ENCODE measurements at places on chromosomes 5 and 9. TPM values are rescaled to one million over a fixed set of nuclear protein-coding genes. Genes with fewer than 3 reads are reported as not detected.

SLC1A1 gene
- 44.0 TPM for polyA plus RNA-seq

PCDHGA7 gene
- polyA plus RNA-seq: 0.32 TPM

HTR1A gene
- polyA plus RNA-seq: not detected

- DNase-seq: no peak
- no peaks in the 10 kb centered on the region for H3K36me3 ChIP-seq
- no peak overlapping the region for H3K4me3 ChIP-seq
Observed at GRCh38 chr9:120612218-120612617, 32.3 kb upstream of the CDK5RAP2 start.

DNA sequence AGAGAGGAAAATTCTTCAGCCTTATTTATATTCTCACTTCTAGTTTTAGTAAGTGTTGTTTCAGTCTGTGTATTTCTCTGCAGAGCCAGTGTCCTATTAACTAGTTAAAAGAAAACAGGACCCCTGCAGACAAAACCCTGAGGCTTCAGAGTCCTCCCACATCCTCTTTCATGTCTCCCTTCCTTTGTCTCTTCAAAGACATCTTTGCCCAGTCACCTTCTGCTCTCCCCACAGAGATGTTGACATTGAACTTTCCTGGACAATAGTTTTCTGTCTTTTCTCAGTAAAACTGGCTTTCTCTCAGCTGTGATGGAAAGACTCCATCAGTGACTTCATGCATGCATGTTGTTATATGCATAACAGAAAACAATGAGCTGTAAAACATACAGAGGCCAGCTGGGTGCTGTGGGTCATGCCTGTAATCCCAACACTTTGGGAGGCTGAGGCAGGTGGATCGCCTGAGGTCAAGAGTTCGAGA, 20.2 kb downstream of the GRAMD2B start:
- H3K4me1 ChIP-seq: peaks cover 18% of the 10 kb centered on the region
- no peaks in the 10 kb centered on the region for H3K27me3 ChIP-seq
- peaks cover 2% of the 10 kb centered on the region for H3K36me3 ChIP-seq
- no peak for DNase-seq
- no peak overlapping the region for H3K4me3 ChIP-seq

GRCh38 chr5:125125031-125125823, 378.8 kb upstream of the ZNF608 start:
- H3K4me1 ChIP-seq: no peaks in the 10 kb centered on the region

All from small intestine (tissue), 16 donors.